Spinal cord (tissue), 10 donors: ENCODE measurements at places on chromosomes 1 and 21.

GRCh38 chr1:108200687-108201051 is 526 bp upstream of the SLC25A24 start:
- H3K27me3 ChIP-seq: no peaks in the 10 kb centered on the region
- DNase-seq: peak; percentile 93
- H3K36me3 ChIP-seq: no peaks in the 10 kb centered on the region
- H3K27ac ChIP-seq: peak overlapping the region; percentile 84
- peak overlapping the region; percentile 85 for H3K4me3 ChIP-seq

DNA sequence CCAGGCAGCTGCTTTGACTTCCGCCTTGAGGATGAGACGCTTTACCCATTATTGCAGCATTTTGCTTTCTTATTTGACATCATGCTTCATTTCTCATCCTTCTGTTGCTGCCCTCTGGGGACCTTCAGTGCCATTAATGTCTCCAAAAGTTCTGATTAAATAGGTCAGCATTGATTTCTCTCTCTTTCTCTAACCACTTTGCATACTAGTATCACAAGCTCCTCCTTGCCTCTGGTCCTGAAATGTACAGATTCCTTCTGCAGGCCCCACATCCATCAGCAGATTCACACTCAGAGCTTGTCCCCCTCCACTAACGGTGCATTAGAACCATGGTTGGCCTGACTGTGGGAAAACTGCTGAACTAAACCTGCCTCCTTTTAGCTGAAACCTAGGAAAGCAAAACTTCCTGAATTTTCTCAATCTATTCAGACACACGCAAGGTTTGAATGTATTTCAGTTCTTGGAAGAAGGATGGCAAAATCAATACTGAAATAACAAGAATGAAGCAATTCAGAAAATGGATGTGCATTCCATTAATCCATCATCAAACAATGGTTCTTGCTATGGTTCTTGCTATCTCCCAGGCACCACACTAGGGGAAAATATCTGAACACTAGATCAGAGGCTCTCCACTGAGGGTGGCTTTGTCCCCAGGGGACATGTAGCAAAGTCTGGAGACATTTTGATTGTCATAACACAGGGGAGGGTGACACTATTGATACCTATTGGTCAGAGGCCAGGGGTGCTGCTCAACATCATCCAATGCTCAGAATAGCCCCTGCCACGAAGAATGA is 154.5 kb downstream of the PCP4 start:
- no peaks in the 10 kb centered on the region for H3K36me3 ChIP-seq
- H3K4me1 ChIP-seq: no peaks in the 10 kb centered on the region
- DNase-seq: no peak
- no peaks in the 10 kb centered on the region for H3K27me3 ChIP-seq
- no peak overlapping the region for H3K4me3 ChIP-seq

DNA sequence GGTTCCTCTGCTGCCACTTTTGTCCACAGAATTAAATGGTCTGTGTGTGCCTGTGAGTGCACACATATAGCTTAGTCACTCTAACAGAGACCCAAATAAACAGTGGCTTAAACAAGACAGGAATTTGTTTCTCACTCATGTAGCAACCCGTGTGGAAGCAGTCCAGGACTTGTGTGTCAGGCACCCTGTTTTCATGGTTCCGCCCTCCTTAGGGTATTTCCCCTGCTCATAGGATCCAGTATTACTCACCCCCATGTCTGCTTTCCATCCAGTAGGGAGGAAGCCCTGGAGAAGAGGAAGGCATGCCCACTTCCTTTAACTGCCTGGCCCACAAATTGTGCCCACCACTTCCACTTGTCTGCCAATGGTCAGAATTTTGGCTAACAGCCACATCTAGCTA is 41.3 kb upstream of the TACSTD2 start:
- H3K27me3 ChIP-seq: no peaks in the 10 kb centered on the region
- DNase-seq: no peak
- H3K4me1 ChIP-seq: no peaks in the 10 kb centered on the region

GRCh38 chr21:38277501-38278131 is 20.8 kb downstream of the KCNJ15 start:
- H3K4me1 ChIP-seq: no peaks in the 10 kb centered on the region
- H3K27ac ChIP-seq: no peak overlapping the region
- no peak for DNase-seq
